EL (cell line): ENCODE measurements at places on chromosomes 7 and 10.
A peak's percentile ranks its signal among the peaks of the same experiment; 100 is the strongest.

DNA sequence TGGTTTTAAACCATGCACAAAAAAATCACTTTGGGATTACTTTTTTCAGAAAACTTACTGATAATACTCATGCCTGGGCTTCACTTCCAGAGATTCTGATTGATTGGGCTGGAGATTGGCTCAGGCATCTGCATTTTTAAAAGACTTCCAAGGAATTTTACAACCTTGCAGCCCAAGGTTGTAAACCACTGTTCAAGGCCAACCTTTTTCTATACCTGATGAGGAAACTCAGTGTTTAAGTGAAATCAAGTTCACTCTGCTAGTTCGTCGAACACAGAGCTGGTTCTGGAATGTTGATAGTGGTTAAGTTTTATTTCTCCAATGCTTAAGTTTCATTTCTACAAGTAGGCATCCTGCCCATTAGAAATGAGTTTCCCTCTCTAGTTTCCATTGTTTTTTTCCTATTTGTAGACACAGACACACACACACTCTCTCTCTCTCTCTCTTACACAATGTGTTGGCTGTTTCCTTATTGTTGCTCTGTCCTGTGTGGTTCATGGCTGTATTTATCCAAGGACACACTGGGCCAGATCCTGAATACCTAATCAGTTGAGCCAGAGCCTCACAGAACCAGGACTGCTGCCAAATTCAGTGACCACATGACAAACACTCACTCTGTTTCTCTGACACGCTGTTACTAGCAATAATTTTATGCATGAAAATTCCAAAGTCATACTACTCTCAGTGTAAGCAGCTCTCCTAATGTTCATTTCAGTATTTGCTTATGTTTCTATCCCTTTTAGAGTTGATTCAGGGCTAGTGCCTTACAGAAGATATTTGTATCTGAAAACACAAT lies 3.7 kb upstream of the IFIT1B start:
- peak; percentile 84 for DNase-seq

GRCh38 chr7:78702770-78703169 lies 750.7 kb downstream of the MAGI2 start:
- DNase-seq, result peak; percentile 94

- DNase-seq, result no peak
Measured at GRCh38 chr10:69262292-69262751, 16.0 kb upstream of the HK1 start.

DNA sequence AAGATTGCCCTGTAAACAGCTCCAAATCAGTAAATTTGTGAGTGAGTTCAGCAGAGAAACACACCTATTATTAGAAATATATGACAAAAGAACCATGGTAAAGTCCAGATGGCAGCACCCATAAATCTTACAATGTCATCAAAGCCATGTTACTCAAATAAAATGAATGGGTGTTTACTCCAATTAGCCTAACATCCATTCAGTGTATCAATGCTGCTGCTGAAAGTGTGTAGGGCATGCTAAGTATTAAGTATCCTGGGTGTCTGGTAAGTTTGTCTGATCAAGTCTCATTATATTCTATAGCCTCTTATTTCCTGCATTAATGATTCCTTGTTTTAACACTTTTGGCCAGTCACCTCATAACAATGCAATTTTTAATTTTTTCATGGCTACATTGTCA lies 185.5 kb upstream of the STEAP4 start:
- no peak for DNase-seq

DNA sequence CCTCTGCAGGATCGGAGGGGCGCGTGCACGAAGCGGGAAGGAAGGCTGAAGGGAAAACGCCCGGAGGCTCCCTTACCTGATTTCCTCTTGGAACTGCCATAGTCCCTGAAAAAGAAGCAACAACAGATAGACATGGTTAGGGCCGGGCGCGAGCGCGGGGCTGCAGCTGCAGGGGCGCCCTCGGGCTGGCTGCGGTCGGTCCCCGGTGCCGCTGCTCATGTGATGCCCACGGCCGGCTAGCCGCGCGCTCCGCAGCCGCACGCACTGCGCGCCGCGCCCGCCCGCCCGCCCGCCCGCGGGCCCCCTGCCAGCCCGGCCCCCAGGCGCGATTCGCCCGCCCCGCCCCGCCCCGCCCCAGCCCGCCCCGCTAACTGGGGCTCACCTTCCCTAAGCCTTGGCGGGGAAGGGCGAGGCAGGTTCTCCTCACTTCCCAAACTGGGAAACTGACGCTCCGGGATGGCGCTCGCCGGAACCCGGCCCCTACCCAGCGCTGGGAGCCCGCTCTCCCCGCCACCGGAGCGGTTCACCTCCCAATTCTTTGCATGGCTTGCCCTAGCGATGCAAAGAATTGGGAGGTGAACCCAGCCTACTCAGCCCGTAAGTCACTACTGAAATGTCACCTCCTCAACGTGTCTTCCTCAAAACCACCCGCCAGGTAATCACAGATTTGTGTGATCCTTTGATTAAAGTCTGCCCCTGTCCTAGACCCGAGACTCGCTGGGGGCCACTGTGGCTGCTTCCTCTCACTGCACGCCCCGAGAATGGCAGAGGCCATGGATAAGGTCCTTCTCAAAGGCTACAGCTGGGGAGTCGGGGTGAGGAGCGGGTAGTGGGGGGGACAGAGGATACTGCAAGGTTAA lies 162.2 kb downstream of the SH3PXD2A start:
- peak; percentile 18 for DNase-seq

DNA sequence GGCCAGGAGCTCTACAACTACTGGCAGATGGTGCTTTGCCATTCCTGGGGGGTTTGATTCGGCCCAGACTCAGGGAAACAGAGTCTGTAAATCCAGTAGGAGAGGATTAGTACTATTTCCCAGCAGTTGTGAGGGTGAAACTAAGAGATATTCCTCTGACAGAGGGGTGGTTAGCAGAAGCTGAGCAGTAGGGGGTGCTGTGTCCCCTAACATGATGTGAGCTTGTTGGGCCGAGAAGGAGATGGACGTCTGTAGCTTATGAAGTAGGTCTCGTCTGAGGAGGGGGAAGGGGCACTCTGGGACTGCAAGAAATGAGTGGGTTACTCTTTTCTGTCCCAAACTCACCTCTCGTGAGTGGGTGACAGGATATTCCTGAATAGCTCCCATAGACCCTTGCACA lies 179.2 kb upstream of the MBL2 start:
- DNase-seq, result peak; percentile 22

DNA sequence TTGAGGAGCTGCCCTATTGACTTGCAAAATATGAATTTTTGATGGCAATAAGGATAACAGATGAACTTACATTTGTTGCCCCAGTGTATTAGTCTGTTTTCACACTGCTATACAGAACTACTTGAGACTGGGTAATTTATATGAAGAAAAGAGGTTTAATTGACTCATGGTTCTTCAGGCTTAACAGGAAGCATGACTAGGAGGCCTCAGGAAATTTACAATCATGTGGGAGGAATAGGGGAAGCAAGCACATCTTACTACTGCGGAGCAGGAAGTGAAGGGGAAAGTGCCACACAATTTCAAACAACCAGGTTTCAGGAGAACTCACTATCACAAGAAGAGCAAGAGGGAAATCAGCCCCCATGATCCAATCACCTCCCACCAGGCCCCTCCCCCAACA lies 57.9 kb downstream of the ZNF22 start:
- no peak for DNase-seq

DNA sequence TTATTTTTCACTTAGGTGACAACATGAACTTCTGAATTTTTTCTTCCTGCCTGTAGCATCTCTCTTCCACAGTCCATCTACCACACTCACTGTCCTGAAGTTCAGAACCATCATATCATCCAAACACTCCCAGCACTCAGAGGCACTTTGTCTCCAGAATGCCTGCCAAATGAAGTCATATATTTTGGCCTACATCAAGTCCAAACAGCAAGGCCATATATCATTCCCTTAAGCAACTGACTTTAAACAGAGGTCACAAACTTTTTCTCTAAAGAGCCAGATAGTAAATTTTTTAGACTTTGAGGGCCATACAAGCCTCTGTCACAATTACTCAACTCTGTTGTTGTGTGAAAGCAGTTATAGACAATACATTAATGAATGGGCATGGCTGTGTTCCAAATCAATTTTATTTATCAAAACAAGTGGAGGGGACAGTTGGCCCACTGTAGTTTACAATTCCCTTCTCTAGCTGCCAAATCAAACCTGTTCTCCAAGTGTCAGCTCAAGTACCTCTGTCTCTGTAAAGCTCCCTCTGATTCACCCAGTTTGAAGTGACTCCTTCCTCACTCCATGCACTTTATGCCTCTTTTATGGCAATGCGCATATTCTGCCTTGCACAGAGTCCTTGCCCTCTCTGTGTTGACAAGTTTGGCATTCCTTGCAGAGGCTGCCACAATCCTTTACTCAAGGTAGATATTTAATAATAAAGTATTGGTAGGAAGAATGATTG lies 305.7 kb downstream of the FZD1 start:
- DNase-seq, result no peak

DNA sequence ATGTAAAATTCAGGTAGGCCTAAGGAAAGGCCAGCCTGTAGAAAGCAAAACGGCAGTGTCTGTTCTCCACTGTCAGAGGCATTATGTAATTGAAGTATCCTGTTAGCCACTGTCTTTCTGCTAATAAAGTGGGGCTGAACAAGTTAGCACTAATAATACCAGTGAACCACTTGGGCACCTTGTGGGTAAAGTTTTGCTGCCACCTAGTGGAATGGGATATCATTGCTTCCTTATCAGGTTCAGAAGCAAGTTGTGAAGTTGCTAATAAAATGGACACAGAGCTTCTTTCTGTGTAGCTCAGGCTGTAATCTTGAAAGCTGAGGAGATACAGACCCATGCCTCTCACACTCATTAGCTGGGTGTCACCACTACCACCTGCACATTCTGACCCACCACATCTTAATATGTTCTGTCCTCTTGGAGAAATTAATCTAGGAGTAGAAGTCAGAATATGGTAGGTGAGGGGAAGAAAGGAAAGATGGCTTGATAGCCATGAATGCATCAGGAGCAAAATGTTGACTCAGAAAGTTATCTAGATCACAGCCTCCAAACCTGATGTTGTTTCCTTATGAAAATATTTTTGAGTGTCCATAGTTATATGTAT lies 175.1 kb downstream of the SEPTIN7 start:
- peak; percentile 70 for DNase-seq

- no peak for DNase-seq
Measured at GRCh38 chr10:22438711-22439110, 93.4 kb downstream of the SPAG6 start.

DNA sequence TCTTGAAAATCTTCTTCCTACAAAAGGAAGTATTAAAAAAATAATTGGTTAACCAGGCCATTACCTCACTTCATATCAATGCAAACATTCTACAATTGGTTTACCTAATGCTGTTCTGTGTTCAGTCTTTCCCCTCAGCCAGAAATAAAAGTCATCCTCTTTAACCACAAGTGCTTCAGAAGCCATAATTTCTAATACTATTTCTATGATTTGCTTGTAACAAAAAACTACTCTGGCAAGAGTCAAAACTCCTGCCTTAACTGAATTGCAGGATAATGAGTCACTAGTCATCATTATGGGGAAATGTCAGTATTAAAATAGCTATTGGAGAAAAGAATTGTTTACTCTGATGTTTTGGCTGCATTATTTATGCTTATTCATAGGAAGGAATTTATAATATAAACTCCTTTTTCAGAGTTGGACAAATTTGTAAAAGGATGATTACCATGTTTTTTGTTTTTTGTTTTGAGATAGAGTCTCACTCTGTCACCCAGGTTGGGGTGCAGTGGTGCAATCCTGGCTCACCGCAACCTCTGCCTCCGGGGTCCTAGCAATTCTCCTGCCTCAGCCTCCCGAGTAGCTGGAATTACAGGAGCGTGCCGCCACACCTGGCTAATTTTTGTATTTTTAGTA lies 55.5 kb upstream of the ODAD2 start:
- peak; percentile 96 for DNase-seq

DNA sequence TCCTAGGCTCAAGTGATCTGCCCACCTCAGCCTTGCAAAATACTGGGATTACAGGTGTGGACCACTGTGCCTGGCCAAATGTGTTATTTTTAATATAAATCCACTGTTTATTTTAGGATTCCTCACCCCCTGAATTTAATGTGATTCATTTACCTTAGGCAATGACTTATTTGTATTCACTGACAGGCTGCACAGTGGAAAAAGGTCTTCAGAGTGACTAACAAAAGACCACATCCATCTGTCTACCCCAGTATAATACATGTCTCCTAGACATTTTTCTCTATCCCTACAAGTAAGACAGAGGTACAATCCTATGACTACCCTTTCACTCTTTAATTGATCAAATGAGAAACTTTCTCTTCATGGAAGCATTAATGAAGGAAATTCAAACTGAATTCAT lies 230.2 kb downstream of the AHR start:
- DNase-seq, result peak; percentile 7

DNA sequence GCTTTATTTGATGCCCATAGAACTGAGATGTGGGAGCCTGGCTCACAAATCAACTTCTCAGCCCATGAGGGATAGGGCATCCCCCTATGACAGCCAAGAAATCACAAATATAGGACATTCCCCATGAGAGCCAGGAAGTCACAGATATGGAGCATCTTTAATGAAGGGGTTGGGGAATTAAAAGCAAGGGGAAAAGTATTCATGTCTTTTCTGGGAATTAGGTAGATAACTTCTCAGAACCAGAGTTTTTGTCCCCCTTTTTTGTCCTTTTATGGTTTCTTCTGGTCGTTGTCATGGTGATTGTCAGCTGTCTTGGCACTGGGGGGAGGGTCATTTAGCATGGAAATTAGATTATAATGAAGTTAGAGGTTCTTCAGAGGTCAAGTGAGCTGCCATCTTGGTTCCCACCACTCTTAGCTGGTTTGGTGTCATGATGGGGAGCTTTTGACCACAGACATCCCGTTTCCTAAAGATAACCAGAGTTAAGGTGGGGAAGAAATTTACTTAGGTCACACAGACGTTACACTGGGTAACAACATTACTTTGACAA lies 56.9 kb downstream of the NOD1 start:
- DNase-seq, result no peak

- DNase-seq, result no peak
Measured at GRCh38 chr10:27145937-27146336, 8.2 kb downstream of the YME1L1 start.

DNA sequence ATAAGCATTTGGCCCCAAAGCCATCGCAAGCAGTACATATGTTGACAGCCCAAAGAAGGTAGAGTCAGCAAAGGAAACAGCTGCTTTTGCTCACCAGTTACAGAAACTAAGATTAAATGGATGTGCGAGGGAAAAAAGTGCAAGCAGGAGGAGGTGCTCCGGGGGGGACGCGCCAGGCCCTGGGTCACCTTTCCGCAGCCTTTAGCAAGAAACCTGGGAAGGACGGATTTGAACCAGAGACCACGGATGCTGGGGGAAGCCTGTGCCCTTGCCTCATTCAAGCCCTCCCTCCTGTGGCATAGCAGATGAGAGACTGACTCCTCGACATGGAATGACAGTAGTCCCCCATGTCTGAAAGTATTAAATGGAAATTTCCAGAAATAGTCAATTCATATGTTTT lies 405.6 kb upstream of the PRKCQ start:
- DNase-seq, result no peak

- no peak for DNase-seq
Measured at GRCh38 chr7:101422356-101423195, 59.9 kb downstream of the COL26A1 start.

- no peak for DNase-seq
Measured at GRCh38 chr7:66576646-66577045, 52.0 kb upstream of the KCTD7 start.

GRCh38 chr10:1379601-1380000 lies 323.4 kb downstream of the WDR37 start:
- DNase-seq, result no peak
